ENCODE measurements at places on chromosomes 7 and 10.

DNA sequence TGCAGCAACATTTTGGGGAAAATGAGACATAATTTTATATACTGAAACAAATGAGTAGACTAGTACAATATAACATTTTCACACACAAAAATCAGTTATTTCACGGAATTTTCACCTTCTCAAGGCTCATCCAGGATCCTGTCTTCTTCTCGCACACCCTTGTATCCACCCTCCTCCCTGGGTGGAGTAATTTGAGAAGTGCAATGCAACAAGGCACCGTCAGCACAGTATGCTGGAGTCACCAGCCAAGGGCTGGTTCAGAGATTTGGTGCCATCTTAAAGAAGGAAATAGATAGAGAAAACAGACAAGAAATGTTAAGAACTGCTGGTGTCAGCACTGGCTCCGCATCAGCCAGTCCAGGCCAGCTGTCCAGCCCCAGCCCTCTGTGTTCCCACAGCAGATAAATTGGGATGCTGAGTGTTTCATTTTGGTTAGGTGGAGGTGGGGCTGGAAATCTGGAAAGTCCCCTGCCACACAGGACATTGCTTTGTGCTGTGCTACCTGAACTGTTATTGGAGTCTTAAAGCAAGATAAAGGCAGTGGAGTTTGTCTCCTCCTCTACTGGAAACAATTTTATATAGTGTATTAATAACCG, 176.1 kb downstream of the ABCA13 start:
- DNase-seq, result no peak

DNA sequence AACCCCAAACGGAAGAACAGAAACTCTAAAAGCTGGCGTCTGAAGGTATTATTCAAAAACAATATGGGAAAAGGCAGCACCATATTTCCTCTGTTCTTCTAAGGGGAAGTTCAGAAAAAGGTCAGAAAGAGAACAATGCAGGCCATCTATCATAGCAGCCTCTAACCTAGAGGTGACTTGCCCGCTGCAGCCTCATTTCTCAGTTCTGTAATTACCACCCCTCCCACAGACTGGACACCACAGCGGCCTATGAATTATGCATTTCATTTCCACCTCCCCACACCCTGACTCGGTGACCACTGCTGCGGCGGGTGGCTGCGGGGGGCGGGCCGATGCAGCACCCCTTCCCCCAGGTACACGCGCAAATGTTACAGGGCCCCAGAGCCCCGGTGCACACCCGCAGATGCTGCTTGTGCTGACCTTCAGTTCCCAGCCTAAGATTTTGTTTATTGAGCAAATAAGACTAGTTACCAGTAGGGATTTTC, 125.5 kb downstream of the CLEC2L start:
- DNase-seq, result peak; percentile 80

DNA sequence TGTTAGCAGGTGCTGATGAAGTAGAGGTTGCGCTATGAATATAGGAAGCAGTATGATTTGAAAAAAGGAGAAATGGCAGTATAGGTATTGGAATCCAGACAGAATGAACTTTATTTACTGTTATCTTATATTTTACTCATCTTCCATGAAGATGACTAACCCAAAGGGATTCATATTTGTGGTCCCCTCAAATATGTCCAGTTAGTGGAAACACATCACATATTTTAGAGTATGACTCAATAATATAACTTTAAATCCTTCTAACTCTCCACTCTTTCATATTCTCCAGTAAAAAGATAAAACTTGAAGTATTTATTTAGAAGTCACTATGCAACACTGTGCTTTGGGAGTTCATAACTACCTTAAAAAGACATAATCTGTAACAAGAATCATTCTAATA, 286.5 kb upstream of the LRRTM3 start:
- no peak for DNase-seq

DNA sequence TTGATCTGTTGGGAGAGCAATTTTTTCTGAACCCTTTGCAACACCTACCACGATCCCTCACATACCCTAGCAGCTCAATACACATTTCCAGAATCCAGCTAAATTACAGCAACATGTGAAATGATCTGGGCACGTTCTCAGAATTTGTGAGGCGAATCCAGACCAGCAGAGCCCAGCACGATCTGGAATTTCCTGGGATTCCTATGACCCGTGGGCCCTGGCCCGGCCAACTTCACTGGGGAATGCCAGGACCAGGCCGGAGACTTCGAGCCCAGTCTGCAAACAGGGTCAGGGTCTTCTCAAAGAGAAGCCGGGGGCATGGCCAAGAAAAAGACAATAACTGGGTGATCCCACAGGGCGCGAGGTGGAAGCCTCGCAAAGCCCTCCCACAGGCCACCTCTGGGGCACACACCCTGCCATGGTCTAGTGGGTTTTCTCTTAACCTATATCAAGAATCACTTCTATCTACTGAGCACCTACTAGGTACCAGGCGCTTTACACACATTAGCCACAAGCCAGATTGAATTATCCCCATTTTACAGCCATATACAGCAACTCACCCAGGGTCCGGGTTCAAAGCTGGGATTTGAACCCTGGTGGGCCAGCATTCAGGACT, 33.8 kb downstream of the FAM53B start:
- no peak for DNase-seq

- DNase-seq, result no peak
These were observed 20.6 kb downstream of the SORBS1 start for GRCh38 chr10:95540514-95541052.
